Activated naive CD8-positive, alpha-beta T cell treated with anti-CD3 and anti-CD28 coated beads, Interleukin-2, amount 50 U/mL, for 24 hours (primary cell): ENCODE measurements at places on chromosomes 5 and 9.

DNA sequence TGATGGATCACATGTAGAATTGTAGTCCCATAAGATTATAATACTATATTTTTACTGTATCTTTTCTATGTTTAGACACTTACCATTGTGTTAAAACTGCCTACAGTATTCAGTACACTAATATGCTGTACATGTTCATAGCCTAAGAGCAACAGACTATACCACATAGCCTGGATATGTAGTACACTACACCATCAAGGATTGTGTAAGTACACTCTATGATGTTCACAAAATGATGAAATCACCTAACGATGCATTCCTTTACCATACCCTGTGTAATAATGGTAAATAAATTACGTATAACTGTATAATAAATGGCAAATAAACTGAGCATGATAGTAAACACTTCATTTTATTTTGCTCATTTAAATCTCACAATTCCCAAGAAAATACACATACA lies 60.3 kb downstream of the RICTOR start:
- no peak for DNase-seq

DNA sequence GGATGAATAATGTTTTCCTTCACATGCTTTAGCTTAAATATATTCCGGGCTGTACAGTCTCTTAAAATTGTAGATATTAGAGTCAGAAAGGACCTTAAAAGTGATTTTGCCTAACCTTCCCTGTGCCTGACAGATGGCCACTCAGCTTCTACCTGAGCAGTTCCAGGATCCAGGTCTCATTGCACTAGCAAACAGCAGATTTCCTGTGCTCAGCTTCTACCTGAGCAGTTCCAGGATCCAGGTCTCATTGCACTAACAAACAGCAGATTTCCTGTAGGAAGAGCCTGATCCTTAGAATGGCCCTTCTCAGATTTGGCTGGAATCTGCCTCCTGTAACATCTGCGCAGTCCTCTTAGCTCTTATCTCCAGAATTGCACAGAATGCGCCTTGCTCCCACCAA lies 219.8 kb downstream of the AOPEP start:
- DNase-seq = no peak

- DNase-seq = no peak
Measured at GRCh38 chr5:79471556-79471955, 42.4 kb downstream of the HOMER1 start.

DNA sequence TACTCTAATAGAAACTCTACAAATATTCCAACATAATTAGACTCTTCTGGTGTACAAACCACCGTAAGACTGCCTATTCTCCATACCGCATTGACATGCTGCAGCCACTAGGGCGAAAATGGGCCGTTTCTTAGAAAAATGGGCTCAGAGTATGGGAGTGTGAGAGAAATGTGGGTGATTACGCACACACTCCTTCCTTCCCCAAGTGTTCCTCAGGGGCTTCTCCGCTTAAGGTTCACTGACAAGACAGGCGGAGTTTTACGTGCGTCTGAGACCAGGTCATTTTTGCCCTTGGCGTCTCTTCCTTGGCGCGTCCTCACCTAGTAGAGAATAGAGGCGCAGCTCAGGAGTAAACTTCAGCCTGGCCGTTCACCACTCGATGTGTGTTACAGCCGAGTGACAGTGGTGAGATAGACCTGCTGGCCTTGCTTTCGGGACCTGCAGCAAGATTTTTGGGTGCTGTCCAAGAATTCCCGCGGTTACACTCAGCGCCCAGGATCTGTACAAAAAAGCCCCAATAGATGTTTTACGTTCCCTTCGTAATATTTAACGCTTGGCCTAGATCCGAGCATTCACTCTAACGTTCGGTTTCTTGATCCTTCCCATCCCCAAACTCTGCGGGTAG lies 1.8 kb upstream of the NTRK2 start:
- DNase-seq = no peak

- DNase-seq = no peak
Measured at GRCh38 chr5:124783794-124784193, 37.4 kb upstream of the ZNF608 start.

DNA sequence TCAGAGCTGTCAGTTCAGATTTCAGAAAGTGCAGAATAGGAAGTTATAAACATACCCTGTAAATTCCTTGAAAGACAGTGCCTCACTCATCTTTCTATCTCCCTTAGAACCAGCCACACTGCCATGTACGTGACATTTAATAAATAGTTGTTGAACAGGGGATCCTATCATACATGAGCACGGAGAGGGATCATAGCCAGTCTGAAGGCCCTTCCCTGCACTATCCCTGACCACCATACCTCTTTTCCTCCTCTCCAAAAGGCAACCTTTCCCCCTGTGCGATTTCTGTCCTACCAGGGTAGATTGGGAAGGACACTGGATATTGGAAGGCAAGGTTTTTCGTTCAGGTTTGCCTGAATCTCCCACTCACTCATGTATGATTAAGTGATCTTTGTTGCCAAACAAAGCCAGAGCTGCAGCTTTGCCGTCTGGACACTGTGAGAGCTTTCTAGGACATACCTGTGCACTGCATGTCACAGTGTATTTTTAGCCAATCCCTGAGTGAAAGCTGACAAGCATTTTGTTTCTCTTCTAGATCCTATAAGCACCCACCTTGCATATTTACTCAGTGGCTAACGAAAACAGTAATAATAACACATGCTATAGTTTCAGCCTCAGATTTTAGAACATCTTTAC lies 986.5 kb upstream of the WWC1 start:
- no peak for DNase-seq

DNA sequence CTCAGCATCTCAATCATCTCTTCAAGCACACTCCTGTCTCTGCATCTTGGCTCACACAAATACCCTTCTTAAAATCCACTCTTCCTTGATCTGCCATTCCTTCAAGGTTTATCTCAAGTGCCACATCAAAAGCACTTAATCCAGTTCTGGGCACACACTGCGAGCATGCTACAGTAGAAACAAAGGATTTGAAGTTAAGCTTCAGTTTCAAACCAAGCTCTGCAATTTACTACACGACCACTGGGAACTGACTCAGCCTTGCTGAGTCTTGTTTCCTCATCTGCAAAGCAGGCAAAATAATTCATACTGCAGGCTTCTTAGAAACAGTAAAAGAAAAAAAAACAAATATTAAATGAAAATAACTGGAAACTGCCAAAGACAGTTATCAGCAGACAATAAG lies 50.5 kb upstream of the CTNNAL1 start:
- DNase-seq = no peak

GRCh38 chr9:77957652-77958051 lies 74.0 kb downstream of the GNAQ start:
- DNase-seq = no peak

GRCh38 chr9:125486152-125486508 lies 220.9 kb downstream of the MAPKAP1 start:
- no peak for DNase-seq

- DNase-seq = no peak
Measured at GRCh38 chr5:14146725-14147124, 3.6 kb downstream of the TRIO start.

DNA sequence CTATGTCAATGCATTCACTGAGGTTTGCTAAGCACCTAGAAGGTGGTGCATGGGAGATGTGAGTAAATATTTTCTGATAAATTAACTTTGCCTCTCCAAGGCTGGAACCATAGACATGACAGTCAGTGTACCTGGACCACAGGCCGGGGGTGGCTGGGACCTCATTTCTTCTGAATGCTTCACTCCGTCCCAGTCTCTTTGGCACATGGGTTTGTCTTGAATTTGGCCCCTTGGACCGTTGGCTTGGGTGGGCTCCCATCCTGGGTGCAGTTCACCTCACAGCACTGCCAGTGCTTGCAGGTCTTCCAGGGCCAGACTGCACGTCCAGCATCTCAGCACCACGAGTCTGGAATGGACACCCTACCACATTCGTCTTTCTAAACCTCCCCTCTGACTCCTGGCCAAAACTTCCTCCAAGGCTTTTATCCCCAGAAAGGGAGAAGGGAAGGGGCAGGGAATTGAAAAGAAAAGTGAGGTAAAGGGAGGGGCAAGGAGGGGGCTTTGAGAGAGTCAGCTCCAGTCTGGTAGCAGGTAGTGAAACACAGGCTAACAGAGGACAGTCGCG lies 267.8 kb downstream of the MED10 start:
- no peak for DNase-seq

DNA sequence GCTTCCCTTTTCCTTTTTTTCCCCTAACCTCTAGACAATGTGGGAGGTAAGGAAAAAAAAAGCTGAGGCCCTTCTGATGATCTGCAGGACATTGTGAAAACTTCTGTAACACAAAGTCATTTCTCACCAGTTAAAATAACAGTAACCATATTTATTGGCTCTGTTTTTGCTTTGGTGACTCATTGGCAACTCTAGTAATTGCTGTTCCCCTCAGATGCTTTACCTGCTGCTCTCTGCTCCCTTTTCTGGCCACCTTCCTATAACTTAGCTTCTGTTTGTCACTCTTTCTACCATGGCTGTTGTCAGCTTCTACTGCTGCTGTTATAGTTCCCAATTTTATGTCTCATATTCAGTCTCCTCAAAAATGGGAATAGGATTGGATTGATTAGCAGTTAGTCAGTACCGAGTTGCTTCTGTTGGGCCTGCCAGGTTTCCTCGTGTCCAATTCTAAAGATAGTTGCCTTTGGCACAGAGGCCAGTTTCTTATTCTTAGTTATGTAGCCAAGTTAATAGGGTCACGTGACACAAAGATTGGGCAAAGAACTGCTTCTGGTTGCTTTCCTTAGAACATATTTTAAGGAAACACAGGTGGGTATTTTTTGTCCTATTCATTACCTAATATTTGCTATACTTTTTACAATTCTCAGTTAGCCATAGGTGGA lies 16.8 kb downstream of the SCAMP1 start:
- no peak for DNase-seq

- no peak for DNase-seq
Measured at GRCh38 chr9:80951675-80952074, 737.7 kb downstream of the TLE1 start.

GRCh38 chr9:111588846-111589245 lies 10.6 kb downstream of the PTGR1 start:
- DNase-seq = no peak

- DNase-seq = no peak
Measured at GRCh38 chr9:135069558-135070197, 17.8 kb upstream of the OLFM1 start.

DNA sequence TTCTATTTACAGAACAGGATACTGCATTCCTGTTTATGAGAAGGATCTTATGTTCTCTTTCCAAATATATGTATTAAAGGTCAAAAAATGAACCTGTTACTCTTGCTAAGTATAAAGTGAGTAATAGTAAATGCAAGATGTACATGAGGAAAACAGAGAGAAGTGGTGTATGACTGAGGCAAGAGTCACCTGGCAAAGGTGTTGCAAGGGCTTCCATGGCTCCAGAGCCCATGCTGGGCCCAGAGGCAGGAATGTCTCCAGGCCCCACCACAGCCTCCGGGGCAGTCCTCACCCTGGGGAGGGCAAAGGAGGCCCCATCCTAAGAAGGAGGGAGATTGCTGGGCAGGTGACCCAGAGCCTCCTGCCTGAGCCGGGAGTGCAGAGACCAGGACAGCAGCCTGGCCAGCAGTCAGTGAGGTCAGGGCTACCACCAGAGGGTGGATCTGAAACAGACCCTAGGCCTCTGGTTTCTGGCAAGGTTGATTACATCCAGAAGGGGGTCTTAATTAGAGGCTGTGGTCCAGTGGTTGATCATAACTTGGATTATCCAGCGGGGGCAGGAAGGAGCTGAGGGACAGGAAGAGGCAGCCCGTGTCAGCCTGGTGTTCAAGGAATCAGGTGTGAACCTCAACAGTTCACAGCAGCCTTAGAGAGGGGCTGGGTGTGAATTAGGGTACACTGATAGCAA lies 57.3 kb upstream of the CPLX2 start:
- DNase-seq = no peak

- no peak for DNase-seq
Measured at GRCh38 chr9:126628146-126628545, 14.4 kb downstream of the LMX1B start.

GRCh38 chr5:97658116-97658900 lies 475.3 kb upstream of the RIOK2 start:
- no peak for DNase-seq

DNA sequence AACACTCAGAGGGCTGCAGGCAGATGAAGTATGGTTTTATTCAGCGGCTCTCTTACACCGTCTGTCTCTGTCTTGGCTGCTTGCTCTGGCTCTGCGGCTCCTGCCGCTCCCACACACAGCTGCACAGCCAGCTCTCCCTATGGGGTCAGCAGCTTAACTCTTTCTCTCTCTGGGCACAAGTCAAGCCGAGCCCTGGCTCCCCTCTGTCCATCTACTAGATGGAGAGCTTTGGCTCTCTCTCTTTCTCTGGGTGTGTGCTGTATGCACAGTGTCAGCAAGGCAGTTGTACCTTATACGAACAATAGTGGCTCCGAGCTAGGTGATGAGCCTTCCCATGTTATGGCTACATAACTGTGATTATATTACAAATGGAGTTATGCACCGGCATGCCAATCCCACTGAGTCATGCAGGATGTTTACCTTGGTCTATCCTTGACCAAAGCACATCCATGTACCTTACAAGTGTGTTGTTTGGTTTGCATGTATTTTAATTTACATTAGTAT lies 19.3 kb upstream of the PPP2CA start:
- no peak for DNase-seq

- no peak for DNase-seq
Measured at GRCh38 chr5:53035868-53036381, 46.8 kb downstream of the ITGA2 start.

GRCh38 chr9:19180991-19181390 lies 49.5 kb upstream of the DENND4C start:
- DNase-seq = no peak

DNA sequence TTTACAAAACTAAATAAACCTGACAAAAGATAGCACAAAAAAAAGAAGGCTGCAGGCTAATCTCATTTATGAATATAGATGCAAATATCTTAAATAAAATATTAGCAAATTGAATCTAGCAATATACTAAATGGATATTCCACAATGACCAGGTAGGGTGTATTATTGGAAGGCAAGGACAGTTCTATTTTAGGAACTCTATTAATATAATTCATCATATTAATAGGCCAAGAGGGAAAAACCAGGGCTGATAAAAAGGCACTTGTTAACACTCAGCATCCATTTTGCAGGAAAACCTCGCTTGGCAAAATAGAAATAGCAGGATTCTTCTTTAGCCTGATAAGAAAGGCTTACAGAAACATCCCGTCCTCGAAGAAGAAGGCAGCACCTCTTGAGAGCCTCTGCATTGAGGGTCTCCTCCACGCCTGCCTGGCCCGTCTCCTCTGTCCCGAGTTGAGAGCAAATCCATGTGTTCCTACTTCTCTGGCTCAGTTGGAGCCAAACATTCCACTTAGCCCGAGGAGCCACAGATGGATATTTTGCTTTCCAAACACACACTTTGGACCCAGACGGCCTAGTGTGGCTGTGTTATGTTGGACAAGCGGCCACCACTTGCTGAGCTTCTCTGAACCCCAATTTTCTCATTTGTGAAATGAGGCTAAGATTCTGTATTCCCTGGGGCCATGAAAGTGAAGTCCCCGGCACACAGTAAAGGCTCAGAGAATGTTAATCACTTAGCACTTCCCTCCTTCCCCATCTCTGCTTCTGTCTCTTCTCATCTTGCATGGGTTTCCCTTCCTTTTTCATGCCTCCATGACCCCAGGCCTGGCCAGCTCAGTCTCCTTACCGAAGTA lies 181.8 kb upstream of the MVB12B start:
- no peak for DNase-seq
